CD8-positive, alpha-beta T cell (primary cell): ENCODE measurements at places on chromosomes 1 and 21. TPM values are rescaled to one million over a fixed set of nuclear protein-coding genes. Genes with fewer than 3 reads are reported as not detected.

GRCh38 chr21:25191141-25191540 lies 416.1 kb downstream of the MRPL39 start:
- no peak for DNase-seq

Gene TNFAIP8L2
- 0.62 TPM for total RNA-seq

- DNase-seq: no peak
These were observed 22.9 kb upstream of the TMEM51 start for GRCh38 chr1:15130607-15131006.

DNA sequence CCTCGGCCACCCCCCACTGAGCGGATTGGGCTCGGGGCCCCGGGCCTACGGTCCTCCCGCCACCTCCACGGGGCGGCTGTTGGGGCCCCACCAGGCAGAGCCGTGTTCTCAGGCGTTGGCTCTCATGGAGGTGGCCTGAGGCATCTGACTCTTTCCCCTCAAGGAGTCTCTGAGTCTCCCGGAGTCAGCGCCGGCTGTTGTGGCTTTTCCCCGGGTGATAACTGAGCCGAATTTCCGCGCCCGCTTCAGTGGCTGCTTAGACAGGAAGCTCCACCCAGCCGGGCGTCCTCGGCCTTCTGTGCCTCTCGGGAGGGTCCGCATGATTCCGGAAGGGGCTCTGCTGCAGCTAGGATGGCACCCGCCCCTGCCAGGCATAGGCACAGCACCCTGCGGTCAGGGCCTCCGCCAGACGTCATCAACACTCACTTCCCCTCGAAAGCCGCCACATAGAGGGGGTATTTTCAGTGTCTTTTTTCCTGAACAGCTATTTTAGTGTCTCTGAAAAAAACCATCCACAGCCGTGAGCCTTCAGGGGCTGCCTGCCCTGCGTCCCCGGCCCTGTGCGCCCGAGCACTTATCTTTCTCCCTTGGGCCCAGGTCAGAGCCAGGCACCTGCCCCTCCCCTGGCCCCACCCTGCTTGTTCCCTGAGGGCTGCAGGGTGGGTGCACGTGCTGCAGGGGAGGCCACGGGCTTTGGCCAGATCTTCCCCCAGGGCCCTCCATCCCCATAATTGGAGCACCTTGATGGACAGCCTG lies 72.9 kb downstream of the SKI start:
- peak; percentile 87 for DNase-seq

GRCh38 chr1:47578026-47578720 lies 140.3 kb downstream of the FOXD2 start:
- DNase-seq: no peak

GRCh38 chr1:155254714-155255242 lies 505 bp downstream of the ENTREP3 start:
- peak; percentile 23 for DNase-seq

Gene TCEA3
- 14.0 TPM for total RNA-seq

GRCh38 chr21:42964546-42965210 lies 9.7 kb upstream of the PKNOX1 start:
- no peak for DNase-seq

- no peak for DNase-seq
These were observed 6.9 kb upstream of the SRP9 start for GRCh38 chr1:225770561-225771248.

Gene TEX38
- total RNA-seq: not detected

DNA sequence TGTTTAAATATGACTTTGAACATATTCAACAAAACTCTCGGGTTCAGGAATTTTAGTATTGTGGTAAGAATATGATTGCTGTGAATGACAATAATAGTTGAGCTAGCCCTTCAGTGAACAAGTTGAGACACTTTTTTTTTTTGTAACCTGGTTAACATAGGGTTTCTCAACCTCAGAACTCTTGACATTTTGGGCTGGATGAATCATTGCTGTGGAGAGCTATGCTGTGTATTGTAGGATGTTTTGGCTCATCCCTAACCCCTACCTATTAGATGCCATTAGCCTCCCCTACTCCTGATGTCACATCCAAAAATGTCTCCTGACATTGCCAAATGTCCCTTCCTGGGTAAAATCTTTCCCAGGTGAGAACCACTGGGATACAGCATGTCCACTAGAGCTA lies 113.7 kb downstream of the RUNX1 start:
- DNase-seq: no peak

Gene SCYL3
- 3.7 TPM for total RNA-seq
